ENCODE measurements at places on chromosomes 16 and 17.

DNA sequence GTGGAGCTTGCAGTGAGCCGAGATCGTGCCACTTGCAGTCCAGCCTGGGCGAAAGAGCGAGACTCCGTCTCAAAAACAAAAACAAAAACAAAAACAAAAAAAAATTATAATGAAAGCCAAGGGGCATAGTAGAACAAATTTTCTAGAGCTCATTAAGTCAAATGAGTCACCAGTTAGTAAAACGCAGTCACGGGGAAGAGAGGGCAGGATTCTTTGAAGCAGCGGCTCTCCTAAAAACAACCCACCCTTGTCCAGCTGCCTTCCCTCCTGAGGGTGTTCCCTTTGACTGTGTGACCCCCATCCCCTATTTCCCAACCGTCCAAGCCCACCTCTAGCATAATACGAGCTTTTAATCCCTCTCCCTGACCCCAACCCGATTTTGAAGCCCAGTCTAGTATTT lies 44.1 kb upstream of the STH start:
- DNase-seq, result no peak

- DNase-seq, result no peak
These were observed 44.4 kb downstream of the DNAH9 start for GRCh38 chr17:11642655-11643054.

- no peak for DNase-seq
These were observed 1.5 kb upstream of the CHD3 start for GRCh38 chr17:7887038-7887481.

DNA sequence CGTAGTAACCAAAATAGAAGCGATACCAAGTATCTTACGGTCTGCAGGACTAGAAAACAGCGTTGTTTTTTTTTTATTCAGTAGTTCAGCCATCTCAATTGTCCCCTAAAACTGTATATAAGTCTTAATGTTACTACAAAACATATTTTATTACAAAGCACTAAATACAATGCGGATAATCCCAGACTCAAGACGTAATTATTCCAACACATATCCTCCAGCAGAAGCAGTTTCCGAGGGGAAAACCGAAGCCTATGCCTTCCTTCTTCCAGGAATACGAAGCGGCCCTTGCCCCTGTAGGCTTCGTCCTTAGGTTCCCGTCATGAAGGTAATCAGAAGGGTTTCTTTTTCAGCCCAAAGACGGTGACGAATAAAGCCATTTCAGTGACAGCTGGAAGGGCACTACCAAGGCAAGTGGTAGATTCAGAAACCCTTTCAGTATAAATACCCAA lies 2.3 kb downstream of the TMEM107 start:
- DNase-seq, result no peak

DNA sequence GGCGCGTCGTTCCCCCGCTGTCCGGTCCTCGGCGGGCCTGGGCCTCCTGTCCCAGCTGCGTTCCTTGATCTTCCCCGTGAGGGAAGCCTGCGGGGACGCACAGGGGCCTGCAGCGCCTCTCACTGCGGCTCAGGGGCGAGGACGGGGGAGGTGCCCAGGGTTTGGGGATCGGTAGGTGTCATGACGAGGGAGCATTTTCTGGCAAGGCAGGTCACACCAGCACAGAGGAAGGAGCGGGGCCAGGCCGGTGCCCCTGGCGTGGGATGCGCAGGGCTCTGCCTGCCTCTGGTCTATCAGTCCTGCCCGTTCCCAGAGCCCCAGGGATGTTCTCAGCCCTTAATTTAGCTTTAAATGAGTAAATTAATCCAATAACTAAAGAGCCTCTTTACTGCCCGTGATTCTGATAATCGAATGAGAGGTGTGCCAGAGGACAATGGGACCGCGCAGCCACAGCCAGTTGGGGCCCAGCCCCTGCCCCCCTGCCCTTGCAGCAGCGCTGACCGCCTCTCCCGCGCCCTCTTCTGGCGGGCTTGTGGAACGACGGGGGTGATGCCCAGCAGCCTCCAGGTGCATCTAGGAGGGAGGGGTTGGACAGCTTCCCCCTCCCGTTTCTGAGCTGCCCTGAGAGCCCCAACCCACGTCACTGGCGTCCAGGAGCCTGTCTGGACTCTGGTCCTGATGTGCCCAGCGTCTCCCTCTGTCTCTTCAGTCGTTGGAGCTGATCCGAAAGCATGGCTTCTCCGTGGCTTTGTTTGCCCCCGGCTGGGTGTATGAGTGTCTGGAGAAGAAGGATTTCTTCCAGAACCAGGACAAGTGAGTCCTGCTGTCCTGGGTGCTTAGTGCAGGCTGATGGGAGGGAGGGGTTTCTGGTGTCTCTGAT lies 7.9 kb downstream of the ENGASE start:
- DNase-seq, result peak; percentile 82

GRCh38 chr16:69095193-69095592 lies 10.3 kb upstream of the HAS3 start:
- DNase-seq, result no peak

DNA sequence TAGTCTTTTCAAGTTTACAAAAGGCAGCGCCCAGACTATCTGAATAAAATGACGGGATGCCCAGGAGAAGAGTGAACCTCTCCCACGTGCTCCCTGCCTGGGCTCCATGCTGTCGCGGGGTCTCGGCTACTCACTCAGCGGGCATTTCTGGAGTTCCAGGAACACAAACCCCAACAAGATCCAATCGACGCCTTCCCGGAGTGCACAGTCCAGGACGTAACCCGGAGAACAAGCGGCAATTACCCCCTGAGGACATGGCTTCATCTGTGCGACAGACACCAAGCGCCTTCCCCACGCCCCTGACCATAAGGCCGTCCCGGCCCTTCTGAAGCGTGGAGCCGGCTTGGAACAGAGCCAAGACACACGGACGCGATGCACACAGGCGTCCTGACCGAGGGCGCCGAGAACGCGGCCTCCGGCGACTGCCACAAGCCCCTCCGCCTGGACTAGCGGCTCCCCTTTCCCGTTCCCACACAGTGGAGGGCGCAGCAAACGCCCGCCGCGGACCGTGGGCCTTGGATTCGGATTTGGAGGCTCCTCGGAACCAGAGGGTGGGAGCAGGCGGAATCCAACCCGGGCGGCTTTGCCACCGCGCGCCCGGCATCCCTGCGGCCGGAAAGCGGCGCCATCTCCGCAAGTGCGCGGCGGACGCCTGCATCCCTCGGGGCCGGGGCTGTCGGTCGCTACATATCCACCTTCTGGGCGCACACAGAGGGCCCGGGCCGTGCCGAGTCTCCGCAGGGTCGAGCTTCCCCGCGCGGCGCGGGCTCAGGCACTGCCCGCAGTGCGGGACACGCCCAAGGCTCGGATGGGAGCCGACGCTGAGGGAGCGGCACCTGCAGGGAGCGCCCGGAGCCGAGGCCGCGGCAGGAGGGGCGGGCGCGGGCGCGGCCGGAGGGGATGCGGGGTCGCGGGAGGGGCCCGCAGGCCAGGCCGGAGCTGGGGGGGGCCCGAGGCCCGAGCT lies 725 bp downstream of the ABCA3 start:
- DNase-seq, result peak; percentile 91

- DNase-seq, result no peak
These were observed 8.3 kb downstream of the SRP68 start for GRCh38 chr17:76063875-76064546.

- no peak for DNase-seq
These were observed 8.0 kb downstream of the RNF157 start for GRCh38 chr17:76232342-76232741.

DNA sequence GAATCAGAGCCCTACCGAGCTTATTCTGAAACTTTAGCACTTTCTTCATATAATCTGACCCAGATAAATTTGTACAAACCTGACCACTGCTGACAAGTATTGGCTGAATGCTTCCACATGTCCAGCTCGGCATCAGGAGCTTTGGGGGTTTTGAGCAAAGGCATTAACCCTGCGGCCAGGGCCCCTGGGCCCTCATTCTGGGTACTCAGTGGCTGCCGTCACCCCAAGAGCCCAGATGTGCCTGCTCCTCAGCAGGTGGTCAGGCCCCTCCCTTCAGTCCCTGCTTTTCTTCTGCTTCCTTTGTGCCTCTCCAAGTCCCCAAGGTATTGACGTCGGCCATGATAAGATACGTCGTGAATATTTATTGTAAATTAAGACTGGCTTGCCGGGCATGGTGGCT lies 47.3 kb upstream of the CHMP6 start:
- DNase-seq, result no peak

GRCh38 chr17:45241328-45242028 lies 19.8 kb downstream of the FMNL1 start:
- no peak for DNase-seq

DNA sequence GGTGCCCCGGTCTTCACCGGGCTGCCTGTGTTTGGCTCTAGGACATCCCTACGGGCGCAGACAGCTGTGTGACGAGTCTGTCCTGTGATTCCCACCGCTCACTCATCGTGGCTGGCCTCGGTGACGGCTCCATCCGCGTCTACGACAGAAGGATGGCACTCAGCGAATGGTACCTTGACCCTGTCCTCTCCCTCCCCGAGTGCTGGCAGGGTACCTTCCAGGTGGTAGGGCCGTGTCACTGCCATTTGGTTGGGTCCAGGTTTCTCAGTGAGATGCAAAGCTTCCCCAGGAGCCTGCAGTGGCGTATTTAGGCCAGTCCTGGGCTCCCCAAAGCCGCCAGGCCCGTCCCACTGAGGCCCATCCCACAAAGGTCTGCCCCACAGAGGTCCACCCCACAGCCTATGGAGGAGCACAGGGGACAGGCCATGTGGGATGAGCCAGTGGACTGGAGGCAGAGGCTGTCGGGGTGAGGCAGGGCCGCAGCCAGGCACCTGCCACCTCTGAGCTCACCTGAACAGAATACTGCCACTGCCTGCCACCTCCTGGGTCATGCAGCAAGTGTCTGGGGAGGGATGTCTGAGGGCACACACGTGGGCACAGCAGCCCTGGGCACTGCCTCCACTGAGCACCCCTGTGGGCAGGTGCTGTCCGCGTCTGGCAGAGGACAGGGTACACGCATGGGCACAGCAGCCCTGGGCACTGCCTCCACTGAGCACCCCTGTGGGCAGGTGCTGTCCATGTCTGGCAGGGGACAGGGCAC lies 31.4 kb upstream of the CHMP6 start:
- DNase-seq, result no peak

- no peak for DNase-seq
These were observed 67.0 kb downstream of the MPRIP start for GRCh38 chr17:17109256-17109655.

DNA sequence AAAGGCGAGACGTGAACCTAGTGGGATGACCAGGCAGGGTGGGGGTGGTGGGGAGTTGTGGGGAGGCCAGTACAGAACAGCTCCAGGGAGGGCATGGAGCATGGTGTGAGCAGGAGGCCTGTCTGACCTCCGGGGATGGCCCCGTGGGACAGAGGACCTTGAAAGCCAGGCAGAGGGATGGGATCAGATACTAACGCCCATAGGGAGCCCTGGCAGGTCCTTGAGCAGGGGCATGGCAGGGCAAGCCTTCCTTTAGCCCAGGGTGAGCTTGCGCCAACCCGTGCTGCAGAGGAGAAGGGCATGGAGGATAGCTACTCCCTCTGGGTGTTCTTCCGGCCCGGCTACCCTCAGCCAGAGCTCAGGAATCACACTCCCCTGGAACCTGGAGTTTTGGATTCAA lies 35.3 kb downstream of the TMEM235 start:
- DNase-seq, result no peak

DNA sequence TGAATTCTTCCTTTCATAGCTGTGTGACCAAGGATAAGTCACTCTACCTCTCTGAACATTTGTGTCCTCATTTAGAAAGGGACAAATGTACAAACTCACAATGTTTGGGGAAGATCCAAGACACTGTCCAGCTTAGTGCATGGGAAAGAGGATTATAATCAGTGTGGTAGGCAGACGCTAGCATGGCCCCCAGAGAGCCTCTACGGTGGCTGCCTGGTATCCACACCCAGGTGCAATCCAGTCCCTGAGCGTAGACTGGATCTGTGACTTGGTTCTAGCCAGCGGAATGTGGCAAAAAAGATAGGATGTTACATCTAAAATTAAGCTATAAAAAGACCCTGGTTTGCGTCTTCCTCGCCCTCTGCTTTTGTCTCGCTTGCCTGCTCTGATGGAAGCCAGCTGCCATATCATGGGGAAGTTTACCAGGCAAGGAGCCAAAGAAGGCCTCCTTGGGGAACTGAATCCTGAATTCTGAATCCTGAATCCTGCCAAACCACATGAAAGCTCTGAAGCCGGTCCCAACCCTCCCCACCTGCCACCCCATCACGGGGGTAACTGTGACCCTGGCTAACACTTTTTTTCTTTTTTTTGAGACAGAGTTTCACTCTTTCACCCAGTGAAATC lies 51.7 kb downstream of the PLXDC1 start:
- DNase-seq, result peak; percentile 71

GRCh38 chr17:21034340-21035235 lies 8.2 kb downstream of the USP22 start:
- DNase-seq, result no peak

GRCh38 chr17:4270736-4271135 lies 7.0 kb upstream of the ANKFY1 start:
- DNase-seq, result no peak

DNA sequence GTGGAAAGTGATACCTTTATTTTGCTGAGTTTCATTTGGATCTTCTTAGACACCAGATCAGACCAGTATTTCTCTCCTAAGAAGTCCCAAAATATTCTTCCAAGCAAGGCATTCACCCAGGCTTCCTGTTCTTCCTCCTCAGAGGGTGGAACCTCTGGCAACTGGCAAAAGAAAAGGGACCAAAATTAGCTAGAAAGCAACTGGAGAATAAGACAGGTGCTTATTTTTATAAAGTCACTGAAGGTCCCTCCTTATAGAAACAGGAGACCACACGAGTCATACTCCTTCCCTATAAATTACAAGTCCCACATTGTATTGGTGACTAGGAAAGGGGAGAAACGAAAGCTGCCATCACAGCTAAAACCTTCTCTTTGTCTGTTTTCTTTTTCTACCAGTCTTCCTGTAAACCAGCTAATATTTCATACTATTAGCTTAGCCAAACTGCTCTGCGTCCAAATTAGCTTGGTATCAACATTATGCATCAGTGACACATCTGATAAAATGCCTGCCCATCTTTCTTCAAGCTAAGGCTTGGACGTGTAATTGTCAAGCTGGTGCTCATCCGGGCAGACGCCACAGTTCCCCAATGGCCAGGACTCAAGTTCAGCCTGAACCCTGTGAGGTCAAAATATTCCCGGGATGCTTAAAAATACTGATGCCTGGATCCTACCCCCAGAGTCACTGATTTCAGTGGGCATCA lies 47.5 kb upstream of the ERN1 start:
- no peak for DNase-seq

DNA sequence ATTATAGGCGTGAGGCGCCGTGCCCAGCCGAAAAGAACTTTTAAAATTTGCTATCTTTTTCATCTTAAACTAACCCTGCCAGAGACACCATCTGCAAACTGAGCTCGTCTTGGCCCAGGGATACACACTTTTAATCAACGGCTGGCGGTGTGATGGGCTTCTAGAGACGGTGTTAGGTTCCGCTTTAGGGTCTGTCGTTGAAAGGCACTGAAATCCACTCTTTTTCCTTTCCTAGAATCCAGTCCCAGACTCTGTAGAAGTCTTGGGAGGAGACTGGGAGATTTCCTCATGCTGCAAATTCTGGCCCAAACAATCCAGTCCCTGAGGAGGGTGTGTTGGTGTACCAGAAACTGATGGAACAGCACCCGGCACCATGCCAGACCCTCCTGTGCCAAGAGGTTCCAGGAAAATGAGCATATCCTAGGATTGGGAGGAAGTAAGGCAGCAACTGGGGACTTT lies 52.0 kb upstream of the TEX2 start:
- DNase-seq, result no peak

Data from BE2C (cell line).